ENCODE measurements at places on chromosomes 7 and 10.

GRCh38 chr10:14681305-14681704, 93.4 kb downstream of the FAM107B start:
- DNase-seq = peak; percentile 22

GRCh38 chr10:93568105-93568390, 1.6 kb downstream of the FFAR4 start:
- DNase-seq = no peak

DNA sequence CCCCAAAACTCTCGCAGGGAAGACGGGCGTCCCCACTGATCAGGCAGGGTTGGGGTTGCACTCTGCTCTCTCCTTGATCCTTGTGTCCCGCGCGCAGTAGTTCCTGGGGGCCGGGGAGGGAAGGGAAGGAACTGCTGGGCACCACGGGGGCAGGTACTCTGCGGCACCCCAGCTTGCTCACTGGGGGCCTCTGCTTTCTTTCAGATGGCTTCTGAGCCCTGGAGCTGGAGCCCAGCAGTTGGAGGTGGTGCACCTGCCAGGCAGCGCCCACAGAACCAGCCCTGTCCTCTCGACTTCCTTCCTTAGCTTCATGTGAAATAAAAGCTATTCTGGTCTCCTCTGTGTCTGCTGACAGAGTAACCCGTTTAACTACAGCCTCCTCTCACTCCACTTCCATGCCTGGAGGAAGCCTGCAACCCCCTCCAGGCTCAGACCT, 12.2 kb downstream of the PLAC9 start:
- no peak for DNase-seq

- no peak for DNase-seq
These were observed 9.4 kb downstream of the MYPN start for GRCh38 chr10:68118657-68119056.

- no peak for DNase-seq
These were observed 529.9 kb upstream of the DPP6 start for GRCh38 chr7:153522261-153522660.

DNA sequence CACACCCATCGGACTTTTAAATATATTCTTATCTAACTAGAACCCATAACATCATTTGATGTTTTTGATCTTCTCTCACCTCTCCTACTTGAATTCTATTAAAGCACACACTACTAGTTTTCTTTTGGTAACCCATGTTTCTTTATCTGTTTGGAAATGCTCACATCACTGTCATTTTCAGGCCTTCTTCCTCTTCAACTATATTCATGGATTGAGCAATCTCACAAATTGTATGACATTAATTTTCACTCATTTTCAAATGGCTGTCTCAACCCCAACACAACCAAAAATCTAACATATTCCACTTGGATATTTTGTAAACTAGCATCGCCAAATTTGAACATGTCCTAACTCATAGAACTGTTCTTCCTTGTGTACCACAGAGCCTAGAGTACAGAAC, 488.0 kb upstream of the SEMA3A start:
- DNase-seq = no peak

GRCh38 chr7:138981332-138982203, at the start of gene KIAA1549:
KIAA1549 (minus strand) TSS chr7:138981389; CDS start chr7:138981269, 120 bp downstream.
- peak; percentile 76 for DNase-seq

DNA sequence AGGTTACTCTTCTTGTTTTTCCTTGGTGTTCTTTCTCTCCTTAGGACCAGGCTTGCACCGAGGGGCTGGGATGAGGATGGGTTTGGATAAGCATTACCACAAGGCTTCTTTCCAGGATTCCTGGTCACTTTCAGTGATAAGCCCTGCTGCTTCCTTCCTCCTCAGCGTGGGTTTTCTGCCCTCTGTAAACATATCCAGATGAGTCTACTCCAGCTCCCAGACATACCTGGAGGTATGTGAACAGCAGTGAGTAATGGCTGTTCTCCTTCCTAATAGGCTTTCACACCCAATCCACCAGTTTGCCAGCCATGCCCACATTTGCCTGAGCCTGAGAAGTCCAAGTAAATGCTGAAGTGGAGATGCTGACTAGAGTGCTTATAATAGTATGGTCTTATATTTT, 229.8 kb upstream of the YAE1 start:
- no peak for DNase-seq

- no peak for DNase-seq
These were observed 11.2 kb downstream of the SMURF1 start for GRCh38 chr7:99132595-99133321.

DNA sequence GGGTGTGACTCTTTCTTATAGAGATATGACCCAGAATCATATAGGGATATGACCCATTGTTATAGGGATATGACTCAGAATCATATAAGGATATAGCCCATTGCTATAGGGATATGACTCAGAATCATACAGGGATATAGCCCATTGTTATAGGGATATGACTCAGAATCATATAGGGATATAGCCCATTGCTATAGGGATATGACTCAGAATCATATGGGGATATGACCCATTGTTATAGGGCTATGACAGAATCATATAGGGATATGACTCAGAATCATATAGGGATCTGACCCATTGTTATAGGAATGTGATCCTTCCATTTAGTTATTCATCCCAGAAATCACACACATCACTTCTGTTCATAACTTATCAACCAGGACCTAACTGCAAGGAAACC, 312.2 kb upstream of the ADARB2 start:
- no peak for DNase-seq

- no peak for DNase-seq
These were observed 50.7 kb downstream of the ERCC6 start for GRCh38 chr10:49488056-49488717.

- peak; percentile 19 for DNase-seq
These were observed 236.6 kb upstream of the TCF7L2 start for GRCh38 chr10:112713411-112713810.

DNA sequence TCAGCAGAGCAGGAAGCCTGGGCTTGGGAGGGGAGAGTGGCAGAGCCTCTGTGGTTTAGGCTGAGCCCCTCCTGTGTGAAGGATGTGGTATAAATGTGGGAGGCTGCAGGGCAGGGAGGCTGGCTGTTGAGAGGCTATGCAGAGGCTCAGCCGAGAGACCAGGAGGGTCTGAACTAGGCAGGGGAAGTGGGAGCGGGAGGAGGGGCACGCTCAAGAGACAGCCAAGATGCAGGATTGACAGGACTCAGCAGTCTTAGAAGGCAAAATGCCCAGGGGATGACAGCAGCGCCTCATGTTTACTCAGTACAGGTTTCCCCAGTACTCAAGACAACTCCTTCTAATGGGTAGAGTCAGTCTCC, 24.3 kb downstream of the BTBD16 start:
- DNase-seq = no peak

GRCh38 chr7:2870471-2870931, 26.4 kb upstream of the GNA12 start:
- peak; percentile 69 for DNase-seq

DNA sequence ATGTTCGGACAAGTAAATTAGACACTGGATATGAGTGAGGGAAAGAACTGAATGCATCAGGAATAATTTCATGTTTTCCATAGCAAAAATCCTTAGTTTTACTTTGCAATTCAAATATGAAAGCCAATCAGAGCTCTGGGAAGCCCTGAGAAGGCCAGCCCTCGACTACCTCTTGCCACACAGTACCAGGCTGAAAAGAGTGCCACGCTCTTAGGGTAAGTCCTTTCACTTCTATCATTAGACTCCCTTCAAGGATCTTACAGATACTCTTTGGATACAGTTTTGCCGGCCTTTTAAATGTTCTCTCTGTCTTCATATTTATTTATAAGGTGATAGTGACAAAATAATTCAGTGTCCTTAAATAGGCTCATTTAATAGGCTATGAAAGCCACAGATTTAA, 1.9 kb downstream of the COBL start:
- DNase-seq = no peak

DNA sequence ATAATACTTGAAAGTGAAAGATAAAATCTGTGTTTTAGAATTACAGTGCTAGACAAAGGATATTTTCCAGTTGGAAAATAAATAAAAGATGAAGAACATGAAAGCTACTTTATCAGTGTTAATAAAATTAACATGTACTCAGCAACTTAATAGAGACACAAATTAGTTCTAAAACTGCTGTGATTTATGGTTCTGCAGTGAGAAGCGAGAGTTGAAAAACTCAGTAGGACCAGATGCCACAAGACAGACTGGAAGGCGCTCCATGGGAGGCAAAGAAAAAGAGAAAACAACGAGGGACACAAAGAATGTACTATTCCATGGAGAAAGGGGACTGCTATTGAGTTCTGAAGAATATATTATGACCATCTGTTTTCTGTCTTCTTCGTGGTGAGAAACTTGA, 590.4 kb downstream of the PHTF2 start:
- DNase-seq = no peak

GRCh38 chr7:152854386-152854785, 94.8 kb downstream of the ACTR3B start:
- no peak for DNase-seq

DNA sequence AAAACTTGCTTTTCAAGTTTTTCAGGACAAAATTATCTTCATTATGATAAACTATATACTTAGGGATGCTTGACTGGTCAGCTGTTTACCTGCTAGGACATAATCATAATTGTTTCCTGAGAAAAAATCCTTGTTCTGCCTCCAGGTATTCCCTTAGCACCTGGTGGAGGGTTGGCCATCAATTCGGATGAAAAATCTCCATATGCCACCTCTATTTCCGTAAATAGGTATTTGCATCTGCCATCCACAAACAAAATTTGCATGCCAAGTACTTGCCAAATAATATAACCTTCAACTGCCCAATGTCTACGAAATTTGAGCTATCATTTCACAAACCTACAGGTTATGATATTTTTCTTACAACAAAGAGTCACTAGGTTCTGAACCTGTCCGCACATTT, 126.2 kb downstream of the RNF133 start:
- no peak for DNase-seq

DNA sequence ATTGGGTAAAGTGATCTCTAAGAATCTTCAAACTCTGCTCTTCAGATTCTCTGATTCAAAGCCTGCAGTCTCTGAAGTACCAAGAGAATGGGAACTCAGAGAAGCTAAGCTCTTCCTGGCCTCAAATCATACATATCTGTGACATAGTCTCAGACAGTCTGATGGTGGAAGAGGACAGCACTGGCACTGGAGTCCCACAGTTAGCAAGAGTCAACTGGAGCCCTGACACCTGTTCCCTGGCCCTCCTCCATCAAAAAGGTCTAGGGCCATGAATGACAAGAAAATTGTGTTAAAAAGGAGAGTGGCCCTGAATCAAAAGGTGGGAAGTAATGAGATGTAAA, 37.7 kb downstream of the PRSS2 start:
- DNase-seq = no peak

DNA sequence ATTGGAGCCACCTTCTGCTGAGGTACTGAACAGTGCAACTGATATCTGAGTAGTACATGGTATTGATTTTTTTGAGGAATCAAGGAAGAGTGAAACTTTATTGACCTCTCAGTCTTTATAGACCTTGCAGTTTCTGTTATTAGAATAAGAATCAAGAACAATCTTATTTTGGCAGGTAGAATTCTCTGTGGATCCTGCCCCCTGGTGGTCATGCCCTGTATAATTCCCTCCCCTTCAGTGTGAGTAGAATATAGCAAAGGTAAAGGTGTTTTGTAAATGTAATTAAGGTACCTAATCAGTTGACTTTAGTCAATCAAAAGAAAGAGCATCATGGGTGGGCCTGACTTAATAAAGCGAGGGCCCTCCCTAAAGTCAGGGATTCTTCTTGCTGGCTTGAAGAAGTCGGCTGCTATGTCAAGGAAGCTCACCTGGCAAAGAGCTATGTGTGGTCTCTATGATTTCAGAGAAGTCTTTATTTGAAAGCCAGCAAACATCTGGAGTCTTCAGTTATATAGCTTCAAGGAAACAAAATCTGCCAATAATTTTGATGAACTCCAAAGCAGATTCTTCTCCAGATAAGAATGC, 142.8 kb downstream of the LSM5 start:
- DNase-seq = peak; percentile 34

- peak; percentile 98 for DNase-seq
These were observed at the start of gene VPS26A for GRCh38 chr10:69123747-69124562. VPS26A (plus strand) TSS chr10:69124178; CDS start chr10:69124278, 100 bp downstream.

DNA sequence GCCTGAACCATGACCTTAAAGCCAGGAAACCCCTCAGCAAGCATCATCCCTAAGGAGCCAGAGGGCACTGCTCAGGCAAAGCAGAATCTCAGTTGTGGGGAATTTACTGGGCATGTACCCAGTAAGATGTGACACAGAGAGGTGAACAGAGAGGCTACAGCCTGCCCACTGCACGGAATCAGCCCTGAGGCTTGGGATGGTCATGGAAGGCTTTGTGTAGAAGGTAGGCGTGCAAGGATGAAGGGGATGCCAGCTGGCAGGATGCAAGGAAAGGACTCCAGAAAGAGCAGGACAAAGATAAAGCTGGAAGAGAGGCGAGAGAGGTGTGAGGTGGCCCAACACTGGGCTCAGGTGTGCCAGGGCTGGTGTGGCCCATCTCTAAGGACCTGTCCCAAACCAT, 2.4 kb upstream of the AIFM2 start:
- no peak for DNase-seq

GRCh38 chr7:116316838-116317628, 106.7 kb downstream of the TES start:
- DNase-seq = peak; percentile 99

DNA sequence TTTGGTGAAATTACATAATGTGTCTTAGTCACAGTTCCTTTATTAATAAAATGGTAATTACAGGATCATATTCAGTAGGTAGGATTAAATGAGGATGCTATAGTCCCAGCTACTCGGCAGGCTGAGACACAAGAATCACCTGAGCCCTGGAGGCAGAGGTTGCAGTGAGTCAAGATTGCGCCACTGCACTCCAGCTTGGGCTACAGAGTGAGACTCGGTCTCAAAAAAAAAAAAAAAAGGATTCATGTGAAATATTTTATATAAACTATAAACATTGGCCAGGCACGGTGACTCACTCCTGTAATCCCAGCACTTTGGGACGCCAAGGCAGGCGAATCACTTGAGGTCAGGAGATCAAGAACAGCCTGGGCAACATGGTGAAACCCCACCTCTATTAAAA, 197.9 kb downstream of the IMMP2L start:
- peak; percentile 85 for DNase-seq

DNA sequence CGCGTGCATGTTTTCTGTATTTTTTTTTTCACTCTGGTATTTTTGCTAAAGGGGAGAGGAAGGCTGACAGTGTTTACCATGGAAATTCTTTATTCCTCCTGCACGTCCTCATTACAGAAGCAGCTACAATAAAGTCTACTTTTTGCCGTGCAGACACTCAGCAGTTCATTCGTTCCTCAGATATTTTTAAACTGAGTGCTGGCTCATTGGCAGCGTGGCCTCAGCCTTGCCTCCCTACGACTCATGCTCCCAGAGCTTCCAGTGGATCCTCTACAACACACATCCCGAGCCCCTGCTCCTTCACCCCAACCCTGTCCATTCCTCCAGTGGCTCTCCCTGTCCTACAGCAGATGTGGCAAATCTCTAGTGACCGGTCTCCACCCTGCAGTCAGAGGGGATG, 239.2 kb upstream of the ZMIZ1 start:
- peak; percentile 15 for DNase-seq

GRCh38 chr10:110566472-110567200, 859 bp upstream of the SMC3 start:
- DNase-seq = peak; percentile 23

GRCh38 chr10:114708717-114709335, 50.8 kb upstream of the ABLIM1 start:
- peak; percentile 95 for DNase-seq

GRCh38 chr7:110307776-110308175, 783.2 kb upstream of the LRRN3 start:
- no peak for DNase-seq

All from ELR (cell line).